ENCODE measurements at places on chromosomes 4 and X.

DNA sequence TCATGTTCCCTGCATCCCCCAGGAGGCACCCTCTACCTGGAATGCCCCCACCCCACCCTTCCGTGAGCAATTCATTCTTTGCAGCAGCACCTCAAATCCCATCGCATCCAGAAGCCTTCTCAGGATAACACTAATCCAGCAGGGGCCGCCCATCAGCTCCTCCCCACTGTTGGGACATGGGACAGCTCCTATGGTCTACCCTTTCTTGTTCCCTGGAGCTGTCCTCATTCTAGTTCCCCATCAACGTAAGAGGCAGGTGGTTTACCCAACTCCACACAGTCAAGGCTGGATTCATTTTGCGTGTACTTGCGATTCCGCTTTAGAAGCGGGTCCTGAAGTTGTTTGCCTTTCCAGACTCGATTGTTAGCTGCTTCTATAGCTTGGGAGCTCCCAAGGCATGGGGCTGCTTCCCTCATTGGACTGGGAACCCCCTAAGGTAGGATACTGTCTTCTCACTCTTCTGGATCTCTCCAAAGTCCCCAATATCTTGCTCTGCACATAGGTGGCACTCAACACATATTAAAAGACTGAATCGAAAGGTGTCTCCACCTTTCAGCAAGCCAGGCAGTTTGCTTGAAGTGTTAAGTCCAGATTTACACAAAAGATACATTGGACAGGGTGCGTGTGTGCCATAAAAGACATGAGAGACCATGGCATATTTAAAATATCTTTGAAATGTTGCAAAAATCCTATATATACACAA, 942 bp upstream of the APLN start:
- DNase-seq: no peak

- no peak for DNase-seq
Observed at GRCh38 chrX:16444353-16444752, 205.6 kb upstream of the S100G start.

DNA sequence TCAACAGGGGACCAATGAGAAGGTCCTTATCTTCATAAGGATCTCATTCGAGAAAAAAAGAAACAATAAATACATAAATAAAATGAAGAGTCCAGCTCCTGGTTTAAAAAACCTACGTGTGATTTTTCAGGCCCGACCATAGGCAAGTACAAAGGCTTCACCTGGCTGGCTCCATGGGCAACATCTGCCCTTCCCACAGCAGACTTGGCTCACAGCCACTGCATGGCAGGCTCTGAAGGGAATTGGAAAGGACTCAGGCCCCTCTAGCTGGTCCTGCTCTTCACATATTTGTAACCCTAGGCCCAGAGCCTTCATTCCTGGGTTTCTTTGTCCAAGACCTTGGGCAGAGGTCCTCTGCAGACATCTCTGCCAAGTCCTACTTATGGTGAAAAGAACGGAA, 228.1 kb downstream of the QDPR start:
- no peak for DNase-seq

DNA sequence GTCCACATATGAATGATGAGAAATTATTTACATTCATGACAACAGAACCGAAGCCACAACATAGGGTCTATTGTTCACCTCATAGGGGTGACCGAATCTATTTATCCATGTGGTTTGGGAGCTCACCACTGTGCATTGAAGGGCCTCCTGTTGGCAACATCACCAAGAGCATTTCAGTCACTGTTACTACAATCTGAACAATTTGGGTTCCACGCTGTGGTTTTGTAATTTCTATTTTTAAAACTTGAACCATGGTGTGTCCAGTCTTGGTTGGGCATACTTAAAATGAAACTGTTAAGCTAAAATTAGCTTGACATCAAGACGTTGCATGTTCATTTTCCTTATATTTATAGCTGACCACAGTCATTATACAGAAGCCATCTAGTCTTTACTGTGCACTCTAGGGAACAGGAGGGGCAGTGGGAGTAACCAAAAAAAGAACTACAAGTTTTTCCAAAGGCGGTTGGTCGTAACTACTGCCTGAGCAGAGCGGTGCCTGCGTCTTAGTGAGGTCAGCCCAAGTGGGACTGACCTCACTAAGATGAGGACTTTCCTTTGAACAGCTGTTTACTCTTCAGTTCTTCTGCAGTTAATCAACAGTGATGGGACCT, 192.1 kb downstream of the SPRY1 start:
- DNase-seq: no peak

- DNase-seq: no peak
Observed at GRCh38 chrX:150219374-150220185, 143.5 kb upstream of the MAMLD1 start.

GRCh38 chr4:99615170-99615820, 40.7 kb downstream of the MTTP start:
- DNase-seq: no peak

DNA sequence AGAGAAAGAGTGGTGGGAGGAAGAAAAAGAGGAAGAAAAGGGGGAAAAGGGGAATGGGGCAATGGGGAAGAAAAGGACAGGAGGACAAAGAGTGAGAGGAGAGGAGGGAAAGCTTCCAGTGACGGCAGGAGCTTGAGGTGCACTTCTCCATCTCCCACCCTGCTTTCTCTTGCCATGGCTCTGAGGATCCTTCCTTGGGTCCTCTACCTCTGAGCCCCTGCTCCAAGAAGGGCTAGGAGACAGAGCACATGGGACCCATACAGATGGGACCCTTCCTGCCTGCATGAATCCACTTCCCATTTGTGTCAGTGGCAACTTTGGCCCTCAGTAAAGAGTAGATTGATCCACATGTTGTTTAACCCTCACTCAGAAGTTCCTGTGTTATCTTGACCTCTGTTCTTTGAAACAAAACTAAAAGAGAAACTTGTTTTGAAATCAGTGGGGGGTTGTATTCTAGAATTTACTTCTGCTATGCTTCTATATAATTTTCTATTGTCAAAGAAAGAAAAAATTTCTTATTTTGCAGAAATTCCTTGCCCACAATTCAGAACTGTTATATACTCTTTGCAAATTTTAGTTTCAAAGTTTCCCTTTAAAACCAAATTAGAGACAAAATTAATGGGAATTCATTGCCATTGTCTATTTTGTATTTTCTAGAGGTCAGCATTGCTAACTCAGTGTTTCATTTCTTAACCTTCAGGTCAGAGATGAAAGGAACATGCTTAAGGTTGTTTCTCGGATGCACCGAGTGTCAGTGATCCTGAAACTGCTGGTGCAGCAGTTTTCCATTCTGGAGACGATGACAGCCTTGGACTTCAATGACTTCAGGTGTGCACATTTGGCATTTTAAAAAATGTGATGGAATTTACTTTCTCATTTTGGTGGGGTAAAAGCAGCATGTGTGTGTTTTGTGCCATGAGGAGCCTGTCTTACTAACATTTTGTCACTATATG, 5.0 kb downstream of the TDO2 start:
- no peak for DNase-seq

GRCh38 chr4:150348079-150348478, 233.9 kb upstream of the MAB21L2 start:
- no peak for DNase-seq

DNA sequence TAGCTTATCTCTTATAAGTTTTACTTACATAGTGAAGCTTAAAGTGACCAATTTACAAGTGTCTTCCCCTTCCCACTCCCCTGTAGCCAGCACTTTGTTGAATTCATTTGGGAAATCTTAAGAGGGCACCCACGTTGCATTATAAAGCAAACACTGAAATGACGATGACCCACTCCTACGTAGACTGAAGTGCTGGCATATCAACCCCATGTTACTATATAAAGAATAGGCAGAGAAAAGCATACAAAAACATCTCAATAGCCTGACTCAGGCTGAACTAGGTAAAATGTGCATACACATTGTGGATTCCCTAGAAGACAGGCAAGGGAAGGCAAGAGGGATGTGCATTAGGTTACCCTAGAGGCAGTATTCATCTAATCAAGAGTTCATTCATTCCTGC, 313.4 kb downstream of the TENM3 start:
- no peak for DNase-seq

- DNase-seq: no peak
Observed at GRCh38 chr4:53175640-53176039, 190.2 kb downstream of the SCFD2 start.

DNA sequence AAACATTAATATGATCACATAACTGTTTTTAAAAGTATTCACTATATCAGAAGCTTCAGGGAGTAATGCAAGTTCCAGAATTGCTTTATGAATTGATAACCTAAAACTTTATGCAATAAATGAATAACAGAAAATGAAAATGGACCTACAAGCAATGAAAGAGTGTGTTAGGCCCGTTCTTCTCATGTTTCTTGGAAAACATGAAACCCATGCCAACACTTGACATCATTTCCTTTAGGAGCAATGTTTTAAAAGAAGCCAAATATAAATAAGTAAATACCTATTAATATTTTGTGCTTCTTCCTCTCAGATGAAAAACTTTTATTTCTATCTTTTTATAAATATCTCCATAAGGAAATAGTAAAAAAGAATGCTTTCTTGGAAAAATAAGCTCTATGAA, 123.0 kb upstream of the GALNT7 start:
- no peak for DNase-seq

DNA sequence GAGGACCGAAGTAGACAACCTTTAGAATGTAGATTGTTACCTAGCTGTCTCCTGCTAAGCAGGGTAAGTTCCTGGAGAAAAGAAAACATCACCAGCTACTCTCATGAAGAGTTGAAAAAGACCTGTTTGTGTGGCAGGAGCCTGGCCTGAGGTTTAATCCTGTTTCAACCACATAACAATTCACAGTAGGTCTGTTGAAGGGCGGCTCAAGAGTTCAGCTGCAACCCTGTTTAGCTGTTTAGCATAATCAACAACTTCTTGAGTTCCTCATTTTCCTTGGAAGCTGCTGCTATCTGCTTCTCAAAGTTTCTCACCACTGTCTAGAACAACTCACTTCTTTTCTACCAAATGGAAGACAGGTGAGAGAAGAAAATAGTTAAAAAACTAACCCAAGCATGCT, 170.4 kb upstream of the TET2 start:
- no peak for DNase-seq
